ENCODE measurements at places on chromosomes 11 and 22.
A peak's percentile ranks its signal among the peaks of the same experiment; 100 is the strongest.

- DNase-seq, result peak; percentile 53
Measured at GRCh38 chr11:65488273-65489034, 10.4 kb upstream of the MALAT1 start.

DNA sequence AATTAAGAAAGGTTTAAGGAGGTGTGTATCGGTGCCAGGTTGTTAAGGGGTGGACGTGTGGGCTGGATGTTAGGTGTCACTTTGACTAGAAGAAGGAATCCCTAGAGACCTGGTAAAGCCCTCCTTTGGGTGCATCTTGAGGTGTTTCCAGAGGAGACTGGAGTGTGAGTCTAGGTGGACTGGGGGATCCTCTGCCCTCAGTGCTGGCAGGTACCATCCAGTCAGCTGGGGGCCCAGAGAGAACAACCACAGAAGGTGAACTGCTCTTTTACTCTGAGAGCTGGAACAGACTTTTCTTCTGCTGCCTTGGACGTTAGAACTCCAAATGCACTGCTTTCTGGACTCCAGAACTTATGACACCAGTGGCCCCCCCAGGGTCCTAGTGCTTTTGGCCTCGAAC is 44.0 kb downstream of the SPATA19 start:
- no peak for DNase-seq

DNA sequence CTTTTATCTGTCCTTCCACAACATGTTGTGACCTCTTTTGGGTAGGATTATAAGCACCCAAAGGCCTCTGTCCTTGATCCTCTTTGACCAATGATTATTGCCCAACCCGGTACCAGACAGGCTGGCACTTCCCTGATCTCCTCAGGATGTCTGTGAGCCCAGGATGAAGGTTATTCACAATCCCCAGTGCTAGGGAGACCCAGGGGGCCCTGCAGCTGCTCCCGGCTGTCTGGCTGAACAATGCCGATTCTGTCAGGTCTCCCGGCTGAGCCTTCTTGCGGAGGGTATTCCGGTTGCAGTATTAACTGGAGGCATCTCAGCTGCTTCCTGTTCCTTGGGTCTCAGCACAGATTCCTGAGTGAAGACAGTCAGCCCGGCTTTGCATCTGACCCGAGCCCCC is 71.2 kb upstream of the CDON start:
- DNase-seq, result no peak

DNA sequence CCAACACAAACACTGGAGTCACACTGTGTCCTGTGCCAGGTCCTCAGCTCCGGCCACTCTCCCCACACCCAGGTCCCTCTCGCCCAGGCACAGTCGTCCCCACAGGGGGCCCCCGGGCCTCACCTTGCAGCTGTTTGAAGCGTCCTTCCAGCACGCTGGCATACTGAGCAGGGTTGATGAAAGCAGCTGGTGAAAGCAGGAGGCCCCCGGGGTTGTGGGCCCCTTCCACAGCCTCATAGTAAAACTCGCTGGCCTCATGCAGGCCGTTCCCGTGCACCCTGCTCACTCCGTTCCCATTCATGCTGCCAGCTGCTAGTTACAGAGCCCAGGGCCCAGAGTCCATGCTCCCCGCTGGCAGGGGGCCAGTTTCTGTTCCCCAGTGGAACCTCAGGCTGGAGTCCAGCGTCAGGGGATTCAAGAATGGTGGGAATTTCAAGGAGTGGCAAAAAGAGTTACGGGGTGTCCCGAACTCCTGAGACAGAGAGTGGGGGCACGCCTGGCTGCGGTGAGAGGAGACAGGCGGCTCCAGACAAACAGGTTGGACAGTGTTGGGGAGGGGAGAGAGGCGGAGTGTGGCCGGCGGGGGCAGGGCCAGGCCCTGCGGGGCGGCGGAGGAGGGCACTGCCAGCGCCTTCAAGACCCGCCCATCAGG is 10.6 kb downstream of the SPTBN2 start:
- DNase-seq, result no peak

GRCh38 chr11:1387961-1388762 is 1.6 kb upstream of the BRSK2 start:
- DNase-seq, result no peak

DNA sequence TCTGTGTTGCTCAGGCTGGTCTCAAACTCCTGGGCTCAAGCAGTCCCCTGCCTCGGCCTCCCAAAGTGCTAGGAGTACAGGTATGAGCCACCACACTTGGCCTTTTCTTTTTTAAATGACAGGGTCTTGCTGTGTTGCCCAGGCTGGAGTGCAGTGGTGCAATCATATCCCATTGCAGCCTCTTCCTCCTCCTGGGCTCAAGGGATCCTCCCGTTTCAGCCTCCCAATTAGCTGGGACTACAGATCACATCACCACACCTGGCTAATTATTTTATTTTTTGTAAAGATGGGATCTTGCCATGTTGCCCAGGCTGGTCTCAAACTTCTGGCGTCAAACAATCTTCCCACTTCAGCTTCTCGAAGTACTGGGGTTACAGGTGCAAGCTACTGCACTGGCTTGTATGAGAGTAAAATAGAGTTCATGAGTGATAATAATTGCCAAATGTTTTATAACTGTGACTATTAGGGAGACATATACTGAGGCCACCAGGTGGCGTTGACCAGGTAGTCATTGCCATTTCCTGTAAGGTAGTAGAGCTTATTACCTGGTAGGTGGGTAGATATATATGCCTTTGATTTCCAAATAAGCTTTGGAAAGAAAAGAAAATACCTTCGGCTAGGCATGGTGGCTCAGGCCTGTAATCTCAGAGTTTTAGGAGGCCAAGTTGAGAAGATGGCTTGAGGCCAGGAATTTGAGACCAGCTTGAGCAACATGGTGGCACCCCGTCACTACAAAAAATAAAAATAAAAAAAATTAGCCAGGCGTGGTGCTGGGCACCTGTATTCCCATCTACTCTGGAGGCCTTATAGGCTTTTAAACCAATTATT is 5.4 kb downstream of the FDX1 start:
- peak; percentile 30 for DNase-seq

DNA sequence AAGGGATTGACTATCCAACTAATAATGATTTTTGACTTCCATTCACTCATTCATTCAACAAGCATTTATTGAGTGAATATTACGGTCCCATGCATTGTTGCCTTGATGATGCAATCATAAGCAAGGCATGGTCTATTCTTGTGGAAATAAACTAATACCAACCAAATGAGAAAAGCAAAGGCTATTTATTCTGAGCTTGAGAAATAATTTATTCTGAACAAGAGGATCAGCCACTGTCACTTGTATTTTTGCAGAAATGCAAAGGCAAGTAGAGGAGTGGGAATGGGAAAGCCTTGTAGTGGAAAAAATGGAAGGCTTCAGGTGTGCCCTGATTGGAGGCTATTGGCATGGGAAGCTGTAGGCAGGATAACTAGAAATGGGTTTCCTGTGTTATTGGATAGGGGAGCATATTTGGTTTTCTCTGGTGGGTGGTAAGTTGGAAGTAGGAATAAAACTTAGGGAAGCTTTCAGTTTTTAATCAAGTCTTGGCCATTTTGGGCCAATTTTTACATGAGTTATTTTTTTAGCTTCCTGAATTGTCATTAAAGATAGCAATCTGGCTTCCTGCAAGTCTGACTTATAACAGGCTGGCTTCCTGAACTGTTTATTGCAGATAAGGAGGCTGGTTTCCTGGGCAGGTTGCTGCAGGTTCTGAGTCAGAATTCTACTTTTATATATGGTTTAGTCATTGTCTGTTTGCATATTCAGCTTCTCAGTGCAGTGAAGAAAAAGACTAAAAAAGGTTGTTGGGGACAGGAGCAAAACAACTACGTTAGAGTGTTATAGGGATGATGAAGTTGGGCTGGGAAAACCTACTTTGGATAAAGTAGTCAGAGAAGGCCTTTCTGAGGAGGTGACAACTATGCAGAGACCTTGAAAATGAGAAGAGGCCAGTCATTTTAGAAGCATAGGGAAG is 106.7 kb downstream of the APIP start:
- DNase-seq, result peak; percentile 93

DNA sequence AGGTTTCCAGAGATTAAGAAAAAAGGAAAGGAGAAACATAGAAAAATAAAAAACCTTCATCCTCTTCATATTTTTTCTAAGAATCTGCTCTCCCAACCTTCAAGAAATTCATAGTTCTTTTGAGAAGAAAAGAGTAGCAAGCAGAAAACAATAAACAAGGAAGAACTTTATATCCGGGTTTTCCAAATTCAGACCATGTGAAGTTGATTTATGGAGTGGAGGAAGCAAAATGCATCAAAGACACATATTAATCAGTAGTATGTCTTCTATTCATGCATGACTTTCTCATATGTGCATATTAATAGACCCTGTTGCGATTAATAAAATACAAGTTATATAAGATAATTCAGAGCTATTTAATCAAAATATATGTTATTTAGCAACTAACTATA is 20.5 kb upstream of the CTSC start:
- DNase-seq, result no peak

DNA sequence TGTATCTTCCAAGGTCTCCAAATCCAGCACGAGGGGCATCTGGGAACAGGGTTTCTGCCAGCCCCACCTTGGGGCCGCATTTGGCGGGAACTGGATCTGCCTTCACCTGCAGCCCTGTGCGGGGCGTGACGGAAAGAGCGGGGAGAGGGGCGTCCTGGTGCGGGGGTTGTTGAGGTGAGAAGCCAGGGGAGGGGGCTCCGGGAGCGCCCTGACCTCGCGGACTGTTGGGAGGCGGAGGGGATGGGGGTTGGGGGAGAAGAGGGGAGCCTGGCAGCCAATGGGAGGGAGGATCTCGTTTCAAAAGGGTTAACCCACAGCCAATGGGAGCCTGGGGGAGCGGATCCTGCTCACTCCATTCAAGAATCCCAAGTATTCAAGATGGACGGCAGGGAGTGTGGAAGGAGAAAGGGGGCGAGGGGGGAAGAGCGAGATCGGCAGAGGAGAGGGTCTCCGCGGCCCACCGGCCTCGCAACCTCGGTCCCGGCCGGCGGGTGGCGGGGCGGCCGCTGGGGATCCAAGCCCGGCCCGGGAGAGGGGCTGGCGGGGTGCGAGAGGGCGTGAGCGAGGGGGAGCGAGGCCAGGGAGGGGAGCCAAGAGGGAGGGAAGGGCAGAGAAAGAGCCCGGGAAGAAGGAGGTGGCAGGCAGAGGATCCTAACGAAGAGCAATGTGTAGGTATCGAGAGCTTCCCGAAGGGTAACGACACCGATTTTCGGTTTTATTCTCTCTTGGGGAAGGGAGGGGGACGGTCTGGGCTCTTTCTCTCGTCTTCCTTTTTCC is 11.5 kb downstream of the YPEL4 start:
- peak; percentile 80 for DNase-seq

- peak; percentile 84 for DNase-seq
Measured at GRCh38 chr11:10653946-10654810, 39.4 kb downstream of the IRAG1 start.

GRCh38 chr22:50341977-50342650 is 1.0 kb upstream of the PPP6R2 start:
- peak; percentile 90 for DNase-seq

DNA sequence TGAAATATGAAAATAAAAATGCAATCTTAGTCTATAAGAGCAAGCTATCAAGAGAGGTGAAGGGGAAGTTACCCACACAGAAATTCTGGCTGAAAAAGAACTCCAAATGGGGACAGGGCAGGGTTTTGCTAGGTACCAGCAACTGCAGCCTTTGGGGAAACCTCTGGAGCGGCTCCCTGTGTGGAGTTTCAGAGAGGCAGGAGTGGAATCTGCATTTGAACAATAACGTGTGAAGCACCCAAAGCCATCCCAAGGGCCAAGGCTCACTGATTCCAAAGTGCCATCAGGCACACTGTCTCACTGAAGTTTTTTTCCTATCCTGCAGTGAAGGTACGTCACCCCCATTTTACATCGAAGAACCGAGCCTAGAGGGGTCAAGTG is 87.8 kb downstream of the KCNC1 start:
- no peak for DNase-seq

DNA sequence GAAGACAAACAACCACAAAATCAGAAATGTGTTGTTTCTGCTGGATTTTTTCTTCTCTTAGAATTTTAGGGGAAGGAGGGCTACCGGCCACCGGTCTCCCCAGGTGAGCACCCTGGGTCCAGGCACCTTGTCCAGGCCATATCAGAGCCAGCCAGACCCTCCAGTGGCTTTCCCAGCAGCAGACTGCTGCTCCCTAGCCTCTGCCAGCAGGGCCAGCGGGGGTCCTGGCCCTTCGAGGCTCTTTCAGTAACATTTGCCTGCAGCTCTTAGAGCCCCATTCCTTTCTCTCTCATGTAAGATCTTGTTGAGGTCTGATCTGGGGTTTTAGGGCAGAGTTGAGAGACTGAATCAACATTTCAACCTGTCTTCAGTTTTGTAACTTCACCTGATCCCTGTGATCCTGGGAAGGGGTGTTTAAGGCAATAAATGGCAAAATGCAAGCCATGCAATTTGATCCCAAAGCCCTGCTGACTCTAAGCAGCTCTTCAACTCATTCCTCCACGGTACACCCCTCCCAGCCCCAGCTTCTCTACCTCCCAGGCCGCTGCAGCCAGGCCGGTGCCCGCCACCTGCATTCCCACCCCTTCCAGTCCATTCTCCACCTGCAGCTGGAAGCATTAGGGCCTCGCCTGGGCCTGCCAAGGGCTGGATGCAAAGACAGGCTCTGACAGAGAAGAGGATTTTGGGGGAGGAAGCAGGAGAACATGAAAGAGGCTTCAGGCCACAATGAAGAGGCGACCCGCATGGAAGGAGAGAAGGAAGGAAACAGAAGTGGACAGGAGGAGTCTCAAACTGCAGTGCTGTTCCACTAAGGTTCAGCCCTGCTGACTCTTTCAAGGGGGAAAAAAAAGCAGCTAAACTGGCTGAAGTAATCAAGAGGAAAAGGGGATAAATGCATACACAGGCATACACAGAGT is 113.0 kb upstream of the FGF3 start:
- DNase-seq, result no peak

DNA sequence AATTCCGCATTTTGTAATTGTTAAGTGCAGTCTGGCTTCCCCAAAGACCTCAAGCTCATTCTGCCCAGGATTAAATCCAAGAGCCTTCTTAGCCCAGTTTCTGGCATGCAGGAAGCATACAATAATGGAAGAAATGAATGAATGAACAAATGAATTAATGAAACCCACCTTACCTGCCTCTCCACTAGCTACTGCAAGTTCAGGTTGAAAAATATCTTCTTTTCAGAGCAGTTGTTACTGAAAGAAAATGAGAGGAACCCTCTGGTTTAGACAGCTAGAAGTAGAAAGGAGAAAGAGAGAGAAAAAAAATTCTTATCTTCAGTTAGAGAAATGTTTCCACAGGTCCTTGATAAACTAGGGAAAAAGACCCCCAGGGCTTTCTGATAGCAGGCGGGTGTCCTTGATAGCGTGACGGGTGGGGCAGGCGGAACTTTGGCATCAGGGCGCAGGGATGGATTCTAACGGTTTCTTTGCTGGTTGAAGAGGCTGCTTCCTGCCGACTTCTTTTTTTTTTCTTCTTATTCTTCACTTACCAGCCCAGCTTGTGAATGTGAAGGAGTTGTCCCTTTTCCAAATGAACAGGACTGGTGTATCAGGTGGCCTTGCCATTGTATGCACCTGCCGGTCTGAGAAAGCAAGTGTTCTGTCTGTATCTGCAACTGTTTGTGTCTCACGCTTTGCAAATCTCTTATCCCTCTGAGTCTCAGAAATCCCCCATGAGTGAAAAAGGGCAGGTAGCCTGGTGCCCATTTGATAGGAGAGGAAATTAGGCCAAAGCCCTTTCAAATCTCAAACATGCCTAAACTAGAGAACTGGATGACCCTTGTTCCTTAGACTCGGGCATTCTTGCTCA is 10.0 kb downstream of the LMO2 start:
- DNase-seq, result no peak

GRCh38 chr11:84800755-84801346 is 826.3 kb downstream of the DLG2 start:
- no peak for DNase-seq

GRCh38 chr11:57095417-57095816 is 86.3 kb upstream of the LRRC55 start:
- no peak for DNase-seq
